ENCODE measurements at places on chromosomes 16 and 17. TPM values are rescaled to one million over a fixed set of nuclear protein-coding genes. Genes with fewer than 3 reads are reported as not detected.
A peak's percentile ranks its signal among the peaks of the same experiment; 100 is the strongest.

GRCh38 chr16:72197545-72197944, 25.6 kb upstream of the PMFBP1 start:
- H3K4me3 ChIP-seq: no peak overlapping the region
- no peaks in the 10 kb centered on the region for H3K27me3 ChIP-seq
- no peaks in the 10 kb centered on the region for H3K36me3 ChIP-seq

GRCh38 chr16:2210386-2211365, at the start of gene BRICD5:
Gene BRICD5, minus strand, starts transcription at chr16:2210863. Its CDS starts 30 bp downstream, at chr16:2210833.
- H3K4me1 ChIP-seq: peaks cover 31% of the 10 kb centered on the region
- H3K27me3 ChIP-seq: no peaks in the 10 kb centered on the region
- DNase-seq: peak; percentile 61
- H3K4me3 ChIP-seq: no peak within 1 kb of the TSS
- H3K27ac ChIP-seq: peak within 1 kb of the TSS; percentile 49

CRYBA1 gene
- not detected for total RNA-seq

GSDMA gene
- total RNA-seq: not detected
